ENCODE measurements at places on chromosomes 11 and 22.

DNA sequence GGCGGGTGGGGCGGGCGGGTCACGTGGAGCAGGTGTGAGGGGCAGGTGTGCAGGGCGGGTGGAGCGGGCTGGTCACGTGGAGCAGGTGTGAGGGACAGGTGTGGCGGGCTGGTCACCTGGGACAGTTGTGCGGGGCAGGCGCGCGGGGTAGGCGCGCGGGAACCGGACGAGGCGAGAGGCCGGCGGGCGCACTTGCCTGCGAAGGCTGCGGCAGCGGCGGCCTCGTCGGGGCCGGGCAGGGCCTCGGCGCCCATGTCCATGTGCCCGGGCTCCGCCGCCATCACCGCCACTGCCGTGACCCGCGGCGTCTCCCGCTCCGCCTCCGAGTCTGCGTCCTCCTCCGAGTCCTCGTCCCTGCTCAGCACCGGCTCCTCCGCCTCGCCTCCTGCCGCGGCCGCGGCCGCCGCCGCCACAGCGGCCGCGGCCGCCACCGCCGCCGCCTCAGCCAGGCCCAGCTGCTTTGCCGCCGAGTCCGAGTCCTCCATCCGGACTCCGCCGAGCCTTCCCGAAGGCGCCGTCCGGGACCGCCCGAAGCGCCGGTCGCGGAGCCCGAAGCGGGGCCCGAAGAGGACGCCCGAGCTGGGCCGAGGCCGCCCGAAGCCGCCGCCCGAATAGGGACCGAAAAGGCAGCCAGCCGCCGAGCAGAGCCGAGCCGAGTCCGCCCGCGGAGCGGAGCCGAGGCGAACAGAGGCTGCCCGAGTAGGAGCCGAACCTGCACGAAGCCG is at the start of gene DEAF1:
TSS of gene DEAF1 (minus strand) at position 660 of the 725 bp plus-strand sequence. CDS start at position 485, 175 bp downstream.
- peak; percentile 98 for DNase-seq

- no peak for DNase-seq
Observed at GRCh38 chr22:19152942-19153883, 3.1 kb upstream of the GSC2 start.

GRCh38 chr11:73204711-73205121 is 13.4 kb upstream of the P2RY2 start:
- no peak for DNase-seq

- DNase-seq: no peak
Observed at GRCh38 chr11:44223238-44223637, 86.7 kb downstream of the ALX4 start.

- DNase-seq: no peak
Observed at GRCh38 chr22:37983860-37984791, at the start of gene SOX10. SOX10 (minus strand) TSS chr22:37984555; CDS start chr22:37983784, 771 bp downstream.

All from NCI-H526 treated with DMSO at 0.1 percent for 48 hours (cell line).